ENCODE measurements at places on chromosomes 5 and 9. TPM values are rescaled to one million over a fixed set of nuclear protein-coding genes. Genes with fewer than 3 reads are reported as not detected.

DNA sequence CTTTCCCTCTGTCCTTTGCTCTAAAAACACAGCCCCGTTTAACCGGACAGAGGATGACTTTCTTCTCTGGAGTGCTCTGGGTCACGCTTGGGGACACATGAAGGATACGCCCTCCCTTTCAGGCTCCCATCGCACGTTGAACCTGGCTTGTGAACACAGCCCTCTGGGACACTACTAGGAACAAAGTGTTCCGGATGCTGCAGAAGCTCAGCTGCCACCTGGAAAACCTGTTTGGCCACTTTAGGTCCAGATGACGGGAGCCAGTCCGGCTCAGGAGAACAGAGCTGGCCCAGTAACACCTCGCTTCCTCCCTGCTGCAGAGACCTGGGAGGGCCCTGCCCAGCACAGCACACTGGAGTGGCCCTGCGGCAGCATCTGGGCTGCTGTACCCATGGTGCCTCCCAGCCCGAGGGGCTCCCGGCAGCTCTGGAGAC lies 60.1 kb downstream of the GADD45G start:
- DNase-seq, result peak; percentile 12

GRCh38 chr9:86720639-86721225 lies 226.6 kb downstream of the GAS1 start:
- DNase-seq, result no peak

DNA sequence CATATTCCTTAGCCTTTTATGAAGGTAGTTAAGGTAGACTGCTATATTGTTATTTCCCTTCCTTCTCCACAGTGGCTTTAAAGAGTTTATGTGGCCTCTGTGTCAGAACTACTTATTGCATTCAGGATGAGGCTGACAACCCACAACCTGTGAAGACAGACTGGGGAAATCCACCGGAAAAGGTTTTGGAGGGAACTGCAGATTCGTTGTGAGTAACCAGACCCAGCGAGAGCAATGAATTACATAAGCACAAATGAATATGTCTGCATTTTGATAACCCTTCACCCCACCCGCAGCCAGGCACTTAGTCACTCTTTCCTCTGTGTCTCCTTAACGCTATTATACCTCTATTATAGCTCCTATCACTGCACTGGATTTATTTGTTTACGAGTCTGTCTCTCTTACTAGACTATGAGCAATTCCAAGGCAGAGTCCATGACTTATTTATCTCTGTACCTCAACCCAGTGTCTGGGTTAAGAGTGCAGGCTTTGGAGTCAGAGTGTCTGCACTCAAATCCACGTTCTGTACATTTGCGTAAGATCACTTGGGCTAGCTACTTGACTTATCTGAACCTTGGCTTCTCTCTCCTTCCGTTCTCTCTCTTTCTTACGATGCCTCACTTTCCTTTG lies 19.2 kb downstream of the KCTD16 start:
- DNase-seq, result peak; percentile 33

- DNase-seq, result no peak
Observed at GRCh38 chr9:126836216-126836615, 24.2 kb upstream of the ZBTB34 start.

DNA sequence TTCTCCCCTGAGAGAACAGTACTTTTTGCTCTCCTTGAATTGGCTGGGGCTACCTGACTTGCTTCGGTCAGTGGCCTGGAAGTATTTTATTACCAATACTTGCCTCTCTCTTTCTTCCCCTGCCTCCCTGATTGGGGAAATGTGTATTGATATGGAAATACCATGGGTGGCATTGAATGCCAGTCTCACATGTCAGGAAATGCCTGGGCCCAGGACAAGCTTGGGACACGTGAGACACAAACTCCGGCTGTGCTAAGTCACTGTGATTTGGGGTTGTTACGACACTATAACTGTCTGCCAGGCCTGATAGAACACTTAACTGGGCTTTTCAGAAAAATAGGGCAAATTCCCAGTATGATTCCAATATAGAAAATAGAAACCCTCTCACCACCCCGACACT lies 238.3 kb downstream of the GADD45G start:
- no peak for DNase-seq

DNA sequence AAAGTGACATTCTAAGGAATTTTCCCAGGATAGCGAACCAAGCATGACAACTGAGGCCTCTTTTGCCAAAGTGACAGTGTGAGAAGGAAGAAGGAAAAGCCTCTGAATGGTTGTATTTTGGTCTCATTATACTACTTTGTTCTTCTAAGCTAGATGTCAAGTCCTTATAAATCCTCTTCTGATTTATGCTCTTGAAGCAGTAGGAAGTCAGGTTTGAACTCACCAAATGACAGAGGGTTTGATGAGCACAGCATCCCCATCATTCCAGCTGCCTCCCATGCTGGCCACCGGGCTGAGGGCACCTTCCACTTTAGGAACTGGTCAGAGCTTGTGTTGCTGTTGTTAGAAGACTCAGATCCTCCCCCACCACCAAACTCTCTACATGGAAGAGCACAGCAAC lies 44.1 kb downstream of the FAM240B start:
- no peak for DNase-seq

- no peak for DNase-seq
Observed at GRCh38 chr9:121773954-121774714, 122.7 kb downstream of the DAB2IP start.

DNA sequence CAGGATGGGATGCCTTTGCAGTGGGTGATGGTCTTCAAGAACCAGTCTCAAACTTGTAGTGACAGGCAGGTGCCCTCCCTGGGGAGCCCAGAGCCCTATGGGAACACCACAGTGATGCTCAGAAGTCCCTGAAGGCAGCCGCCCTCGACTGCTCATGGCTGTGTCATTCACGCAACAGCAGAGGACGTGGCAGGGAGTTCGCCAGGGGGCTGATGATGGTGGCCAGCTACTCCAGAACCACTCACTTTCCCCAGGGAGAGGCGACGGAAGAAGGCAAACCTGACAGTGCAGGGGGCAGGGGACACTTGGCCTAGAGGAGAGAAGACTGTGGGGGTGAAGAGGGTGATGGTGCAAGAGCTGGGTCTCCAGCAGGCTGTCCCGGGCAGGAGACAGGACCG lies 4.0 kb downstream of the IL13 start:
- no peak for DNase-seq

- DNase-seq, result no peak
Observed at GRCh38 chr9:121771418-121771817, 120.0 kb downstream of the DAB2IP start.

DNA sequence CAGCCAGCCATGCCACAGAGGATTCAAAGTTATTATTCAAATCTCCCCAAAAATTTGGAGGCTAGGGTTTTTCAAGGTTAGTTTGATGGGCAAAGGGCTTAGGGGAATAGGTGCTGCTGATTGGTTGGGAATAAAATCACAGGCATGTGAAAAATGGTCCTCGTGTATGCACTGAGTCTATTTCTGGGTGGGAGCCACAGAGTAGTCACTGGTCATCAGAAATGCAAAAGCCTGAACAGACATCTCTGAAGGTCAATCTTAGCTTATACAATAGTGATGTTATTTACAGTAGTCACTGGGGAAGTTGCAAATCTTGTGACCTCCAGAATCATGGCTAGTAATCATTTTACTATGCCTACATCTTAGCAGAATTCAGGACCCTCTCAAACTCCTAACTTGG lies 1.3 kb downstream of the IL33 start:
- DNase-seq, result no peak

GRCh38 chr5:140329739-140330481 lies 16.5 kb downstream of the HBEGF start:
- DNase-seq, result no peak

GRCh38 chr5:140118302-140118936 lies 4.5 kb downstream of the PURA start:
- DNase-seq, result no peak

- no peak for DNase-seq
Observed at GRCh38 chr9:86690034-86690433, 257.3 kb downstream of the GAS1 start.

The P4HA2 gene
- total RNA-seq, result 74.4 TPM

The CNTLN gene
- 5.0 TPM for total RNA-seq

The PANK3 gene
- 42.2 TPM for total RNA-seq

The BARHL1 gene
- not detected for total RNA-seq

The MAP1B gene
- 9.5 TPM for total RNA-seq

The LURAP1L gene
- 3.6 TPM for total RNA-seq
